Stimulated activated CD4-positive, alpha-beta T cell treated with anti-CD3 and anti-CD28 coated beads, Interleukin-1b, Interleukin-23, amount 100 ng/mL, for 4 hours (primary cell): ENCODE measurements at places on chromosomes 7 and 10.

GRCh38 chr10:124602121-124602561 is 140.5 kb downstream of the LHPP start:
- DNase-seq = no peak

DNA sequence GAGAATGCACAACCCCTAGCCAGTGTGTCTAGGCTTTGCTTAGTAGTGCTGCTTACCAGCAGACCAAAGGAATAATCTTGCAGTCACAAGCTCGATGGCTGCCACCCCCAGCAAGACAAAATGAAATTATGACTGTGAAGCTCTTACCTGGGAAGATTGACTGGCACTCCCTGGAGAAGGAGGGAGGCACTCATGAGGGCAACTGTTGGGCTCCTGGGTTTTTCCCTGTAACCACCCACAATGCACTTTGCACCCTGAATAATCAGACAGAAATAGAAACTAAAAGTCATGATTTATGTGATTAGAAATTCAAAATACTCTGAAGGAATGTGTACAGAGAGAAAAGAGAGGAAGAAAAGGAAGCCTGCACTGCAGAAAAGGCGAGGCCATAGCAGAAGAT is 144.3 kb upstream of the DGKB start:
- no peak for DNase-seq

- no peak for DNase-seq
These were observed 812.8 kb downstream of the LRMDA start for GRCh38 chr10:76244061-76244686.

DNA sequence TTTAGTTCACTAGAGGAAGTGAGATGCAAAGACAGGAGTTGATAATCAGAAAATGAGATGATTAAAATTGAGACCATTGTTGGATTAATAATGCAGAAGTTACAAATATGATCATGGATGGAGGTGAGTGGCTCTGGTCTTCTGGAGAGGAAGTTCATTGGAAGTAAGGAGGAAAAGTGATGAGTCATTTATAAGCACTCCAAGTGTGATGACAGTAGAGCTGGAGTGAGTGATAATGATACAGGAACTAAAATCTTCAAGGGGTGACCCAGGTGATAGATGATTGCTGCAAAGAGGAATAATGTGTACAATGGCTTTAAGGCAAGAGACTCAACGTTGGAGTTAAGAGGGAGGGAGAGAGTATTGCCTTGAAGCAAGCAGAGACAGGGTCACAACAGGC is 20.7 kb downstream of the ZNF32 start:
- no peak for DNase-seq

- DNase-seq = no peak
These were observed at the start of gene TAS2R38 for GRCh38 chr7:141973673-141974072. Gene TAS2R38 (minus strand): TSS chr7:141973773. CDS start chr7:141973689, 84 bp downstream.

- no peak for DNase-seq
These were observed 17.5 kb downstream of the FAM20C start for GRCh38 chr7:209906-210305.

DNA sequence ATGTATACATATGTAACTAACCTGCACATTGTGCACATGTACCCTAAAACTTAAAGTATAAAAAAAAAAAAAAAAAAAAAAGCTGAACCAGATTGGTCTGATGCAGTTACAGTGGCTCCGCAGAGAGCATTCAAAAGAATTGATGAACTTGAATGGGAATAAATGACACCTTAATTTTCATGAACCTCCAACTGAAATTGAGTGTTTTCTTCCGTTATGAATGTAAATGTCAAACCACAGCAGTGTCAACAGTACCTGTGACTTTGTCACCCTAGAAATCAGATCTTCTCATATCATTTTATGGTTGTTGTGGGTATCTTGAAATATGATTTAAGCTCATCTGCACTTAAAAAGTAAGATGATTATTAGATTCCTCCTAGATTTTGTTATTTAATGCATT is 32.7 kb upstream of the SRGN start:
- DNase-seq = no peak

- DNase-seq = no peak
These were observed 230.7 kb downstream of the SNX13 start for GRCh38 chr7:17709599-17709998.

DNA sequence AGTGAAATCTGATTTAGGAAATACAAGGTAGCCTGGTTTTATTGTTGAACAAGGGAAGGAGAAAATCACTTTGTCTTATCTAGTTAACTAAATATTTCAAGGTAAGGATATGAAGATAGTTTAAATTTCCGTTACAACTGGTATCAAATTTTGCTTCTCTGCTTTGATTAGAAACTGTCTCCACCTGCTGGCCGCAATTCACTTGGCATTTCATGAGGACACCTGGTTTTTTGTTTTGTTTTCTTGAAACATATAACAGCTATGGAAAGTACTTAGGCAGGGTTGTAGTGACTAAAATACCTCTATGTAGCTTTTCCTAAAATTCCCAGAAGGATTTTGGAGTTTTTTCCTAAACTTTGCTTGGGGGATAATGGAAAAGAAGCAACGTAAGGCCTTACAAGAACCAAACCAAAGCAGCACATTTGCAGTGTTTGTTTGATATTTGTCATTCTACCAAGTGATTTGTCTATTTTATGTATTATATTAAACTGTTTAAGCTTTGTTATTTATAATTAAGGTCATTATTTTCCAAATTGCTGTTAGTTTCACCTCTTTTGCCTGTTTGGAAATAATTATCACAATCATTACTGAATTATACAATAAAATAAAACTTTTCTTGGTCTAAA is 73.6 kb downstream of the AHCYL2 start:
- peak; percentile 37 for DNase-seq

GRCh38 chr7:104653825-104654401 is 325.5 kb downstream of the LHFPL3 start:
- DNase-seq = no peak

DNA sequence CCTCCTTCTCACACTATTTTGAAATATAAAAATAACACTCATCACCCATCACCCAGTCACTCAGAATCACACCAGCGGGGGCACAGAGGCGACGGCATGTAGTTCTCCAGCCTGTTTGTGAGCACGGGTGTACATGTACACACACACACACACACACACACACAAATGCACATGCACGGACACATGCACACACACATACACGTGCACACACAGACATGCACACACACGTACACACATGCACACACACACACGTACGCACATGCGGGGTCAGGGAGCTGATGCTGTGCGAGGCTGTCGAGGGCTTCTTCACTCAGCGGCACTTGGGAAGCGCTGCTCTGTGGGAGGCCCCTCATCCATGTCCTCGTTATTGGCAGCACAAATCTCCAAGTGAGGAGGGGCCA is 178.8 kb downstream of the ELFN1 start:
- no peak for DNase-seq

DNA sequence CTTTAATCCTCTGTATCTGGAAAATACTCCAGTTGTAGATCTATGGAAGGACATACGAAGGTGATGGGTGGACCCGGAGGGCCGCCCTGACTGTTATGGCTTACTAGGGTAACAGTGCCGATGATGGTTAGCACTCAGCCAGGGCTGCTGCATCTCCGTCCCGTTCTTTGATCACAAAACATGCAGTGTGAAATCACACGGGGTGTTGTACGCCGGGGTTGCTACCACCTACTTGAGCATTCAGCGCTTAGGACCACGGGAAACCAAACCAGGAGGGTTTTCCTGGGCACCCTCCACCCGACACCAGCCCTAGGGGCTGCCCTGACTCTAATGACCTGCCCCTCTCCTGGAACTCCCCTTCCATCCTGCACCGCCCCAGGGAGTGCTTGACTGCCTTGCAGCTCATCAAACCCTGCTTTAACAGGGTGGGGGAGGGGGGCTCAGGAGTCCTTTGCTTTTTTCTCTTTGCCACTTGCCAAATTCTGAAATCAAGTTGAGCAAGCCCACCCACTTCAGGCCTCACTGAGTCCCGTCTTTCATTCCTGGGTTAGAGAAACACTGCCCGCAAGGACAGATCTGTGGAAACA is 20.4 kb downstream of the ZNF775 start:
- no peak for DNase-seq

- DNase-seq = no peak
These were observed 1.2 kb upstream of the BPGM start for GRCh38 chr7:134645478-134645877.

DNA sequence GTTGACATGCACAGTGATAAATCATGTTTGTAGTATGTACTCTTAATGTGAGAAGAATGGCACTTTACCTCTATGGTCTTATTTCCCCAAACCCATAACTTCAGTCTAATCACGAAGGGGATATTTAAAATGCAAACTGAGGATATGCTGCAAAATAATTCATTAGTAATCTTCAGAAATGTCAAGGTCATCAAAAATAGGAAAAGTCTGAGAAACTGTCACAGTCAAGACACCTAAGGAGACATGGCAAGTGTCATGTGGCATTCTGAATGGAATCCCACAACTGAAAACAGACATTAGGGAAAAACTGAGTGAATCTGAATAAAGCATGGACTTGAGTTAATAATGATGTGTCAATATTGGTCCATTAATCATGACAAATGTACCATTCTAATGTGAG is 605.5 kb upstream of the ANKRD30A start:
- DNase-seq = no peak

- no peak for DNase-seq
These were observed 106.9 kb upstream of the RHEB start for GRCh38 chr7:151626422-151627115.

DNA sequence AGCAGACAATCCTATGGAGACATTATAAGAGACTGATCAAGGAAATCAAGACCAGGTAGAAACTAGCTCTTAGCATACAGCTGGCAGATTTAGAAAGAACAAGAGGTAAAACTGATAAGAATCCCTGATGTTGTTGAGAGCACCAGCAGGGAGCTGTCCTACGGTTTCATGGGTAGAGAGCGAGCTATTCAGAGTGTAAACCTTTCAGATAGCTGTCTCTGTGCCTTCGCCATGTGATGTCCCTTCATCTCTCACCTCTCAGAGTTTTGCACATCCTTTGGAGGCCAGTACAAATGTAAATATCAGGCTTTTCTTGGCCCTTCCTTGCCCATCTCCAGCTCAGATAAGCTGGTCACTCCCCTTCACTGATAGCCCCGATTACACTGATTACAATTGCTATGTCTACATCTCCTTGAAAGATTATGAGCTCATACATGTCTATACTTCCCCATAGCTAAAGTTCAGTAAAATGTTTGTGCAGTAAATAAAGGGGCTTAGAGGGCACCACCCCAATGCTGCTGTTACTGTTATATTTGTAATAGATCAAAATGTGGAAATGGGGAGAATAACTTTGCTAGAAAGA is 21.9 kb downstream of the THSD7A start:
- DNase-seq = no peak

GRCh38 chr10:43905512-43906236 is 257.0 kb upstream of the ZNF32 start:
- no peak for DNase-seq

- no peak for DNase-seq
These were observed 71.2 kb upstream of the SLF2 start for GRCh38 chr10:100841528-100841927.

DNA sequence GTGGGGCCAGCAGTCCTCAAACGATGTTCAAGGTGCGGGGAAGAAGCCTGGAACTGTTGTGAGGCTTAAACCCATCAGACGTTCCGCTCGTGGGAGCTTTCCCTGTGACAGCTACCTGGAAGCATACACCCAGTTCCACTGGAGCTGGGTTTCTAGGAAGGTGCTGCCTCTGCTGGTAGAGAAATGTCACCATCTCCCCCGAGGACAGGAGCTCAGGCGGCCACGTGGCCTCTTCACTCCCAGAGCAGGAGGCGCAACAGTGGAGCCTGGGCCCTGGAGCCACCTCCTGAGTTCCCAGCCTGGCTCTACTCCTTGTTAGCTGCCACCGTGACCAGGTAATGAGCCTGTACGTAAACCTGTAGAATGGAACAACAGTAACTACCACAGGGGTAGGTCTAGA is 156.1 kb downstream of the ADARB2 start:
- DNase-seq = no peak

DNA sequence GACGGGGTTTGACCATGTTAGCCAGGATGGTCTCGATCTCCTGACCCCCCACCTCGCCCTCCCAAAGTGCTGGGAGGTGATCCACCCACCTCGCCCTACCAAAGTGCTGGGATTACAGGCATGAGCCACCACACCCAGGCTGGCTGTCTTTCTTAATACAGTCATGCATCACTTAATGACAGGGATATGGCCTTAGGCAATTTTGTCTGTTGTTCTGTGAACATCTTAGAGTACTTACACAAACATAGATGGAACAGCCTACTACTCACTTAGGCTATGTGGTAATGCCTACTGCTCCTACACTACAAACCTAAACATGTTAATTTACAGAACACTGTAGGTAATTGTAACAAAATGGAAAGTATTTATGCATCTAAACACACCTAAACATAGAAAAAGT is 106.6 kb upstream of the KCNMA1 start:
- DNase-seq = no peak

- no peak for DNase-seq
These were observed 59.4 kb downstream of the CUZD1 start for GRCh38 chr10:122786269-122786668.

DNA sequence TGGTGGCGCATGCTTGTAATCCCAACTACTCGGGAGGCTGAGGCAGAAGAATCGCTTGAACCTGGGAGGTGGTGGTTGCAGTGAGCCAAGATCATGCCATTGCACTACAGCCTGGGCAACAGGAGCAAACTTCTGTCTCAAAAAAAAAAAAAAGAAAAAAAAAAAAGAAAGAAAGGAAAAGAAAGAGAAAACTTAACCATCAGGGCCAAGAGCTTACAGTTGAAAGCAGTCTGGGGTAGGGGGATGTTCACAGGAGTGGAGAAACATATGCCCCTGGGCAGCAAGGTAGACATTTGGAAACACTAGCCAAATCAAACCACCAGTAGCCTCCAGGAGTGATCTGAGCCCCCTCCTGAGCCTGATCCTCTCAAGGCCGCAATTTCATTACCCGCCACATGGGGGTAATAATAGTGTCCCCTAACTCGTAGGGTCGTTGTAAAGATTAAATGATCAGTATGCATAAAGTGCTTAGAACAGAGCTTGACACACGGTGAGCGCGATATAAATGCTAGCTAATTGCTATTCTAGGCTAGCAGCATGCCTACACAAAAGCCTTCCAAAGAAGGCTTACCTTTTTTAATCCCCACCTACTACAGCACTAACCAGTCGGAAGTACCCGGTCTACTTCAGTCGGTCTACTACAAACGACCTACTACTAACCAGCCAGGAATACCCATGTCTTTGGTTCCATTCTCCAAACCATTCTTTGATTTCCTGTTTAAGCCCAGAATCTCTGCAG is 274.3 kb upstream of the NEBL start:
- no peak for DNase-seq

GRCh38 chr10:4345877-4346646 is 479.9 kb upstream of the AKR1E2 start:
- DNase-seq = no peak
